ENCODE measurements at places on chromosomes 6 and 20.

- no peak for DNase-seq
Observed at GRCh38 chr6:1482381-1483166, 93.2 kb downstream of the FOXF2 start.

DNA sequence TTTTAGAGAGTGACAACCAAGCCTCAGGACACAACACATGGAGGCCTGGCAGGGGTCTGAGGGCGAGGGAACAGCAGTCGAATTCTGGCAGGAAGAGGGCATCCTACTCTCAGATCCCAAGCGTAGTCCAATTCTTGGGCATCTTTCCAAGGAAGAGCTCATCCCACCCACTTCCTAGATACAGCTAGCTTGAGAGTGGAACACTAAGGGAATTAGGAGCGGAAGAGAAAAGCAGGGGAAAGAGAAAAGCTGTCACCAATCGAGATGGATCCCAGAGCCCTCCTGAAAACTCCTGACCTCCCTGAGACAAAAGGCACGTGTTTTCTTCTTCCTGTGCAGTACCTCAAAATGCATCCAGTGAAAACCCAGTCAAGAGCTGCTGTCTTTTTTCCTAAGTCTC lies 67.1 kb downstream of the GFOD1 start:
- no peak for DNase-seq

DNA sequence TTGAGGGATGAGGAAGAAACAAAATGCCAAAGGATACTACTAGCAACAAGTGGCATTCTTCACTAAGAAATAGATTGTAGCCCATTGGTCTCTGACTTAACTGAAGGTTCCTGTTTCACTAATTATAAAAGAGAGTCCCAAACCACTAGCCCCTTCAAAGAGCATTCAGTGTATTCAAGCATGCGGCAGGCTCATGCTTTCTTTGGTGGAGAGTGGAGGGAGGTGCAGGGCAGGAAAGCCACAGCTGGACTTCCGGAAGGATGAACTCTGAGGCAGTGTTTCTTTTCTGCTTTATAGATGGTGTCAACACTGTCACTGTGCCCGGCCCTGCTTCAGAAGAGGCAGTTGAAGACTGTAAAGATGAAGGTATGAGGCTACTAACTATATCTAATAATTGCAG lies 636.1 kb downstream of the KIF16B start:
- no peak for DNase-seq

DNA sequence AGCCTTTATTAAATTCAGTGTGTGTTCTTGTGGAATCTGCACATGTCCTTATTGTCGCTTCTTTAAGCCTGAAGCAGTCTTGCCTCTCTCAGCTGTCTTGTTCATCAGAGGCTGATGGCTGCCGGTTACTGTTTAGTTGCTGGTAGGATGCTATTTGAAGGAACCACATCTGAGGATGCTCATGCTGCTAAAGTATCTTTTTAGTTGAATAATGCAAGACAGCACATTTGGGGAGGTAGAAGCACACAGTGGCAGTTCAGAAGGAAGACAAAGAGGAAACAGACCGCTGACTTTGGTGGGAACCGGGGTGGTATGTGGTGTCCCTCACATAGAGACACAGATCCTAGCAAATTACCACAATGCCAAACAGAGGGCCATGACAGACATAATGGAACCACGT lies 144.2 kb upstream of the HDDC2 start:
- DNase-seq, result no peak

GRCh38 chr20:40464731-40465208 lies 224.3 kb downstream of the MAFB start:
- DNase-seq, result no peak

DNA sequence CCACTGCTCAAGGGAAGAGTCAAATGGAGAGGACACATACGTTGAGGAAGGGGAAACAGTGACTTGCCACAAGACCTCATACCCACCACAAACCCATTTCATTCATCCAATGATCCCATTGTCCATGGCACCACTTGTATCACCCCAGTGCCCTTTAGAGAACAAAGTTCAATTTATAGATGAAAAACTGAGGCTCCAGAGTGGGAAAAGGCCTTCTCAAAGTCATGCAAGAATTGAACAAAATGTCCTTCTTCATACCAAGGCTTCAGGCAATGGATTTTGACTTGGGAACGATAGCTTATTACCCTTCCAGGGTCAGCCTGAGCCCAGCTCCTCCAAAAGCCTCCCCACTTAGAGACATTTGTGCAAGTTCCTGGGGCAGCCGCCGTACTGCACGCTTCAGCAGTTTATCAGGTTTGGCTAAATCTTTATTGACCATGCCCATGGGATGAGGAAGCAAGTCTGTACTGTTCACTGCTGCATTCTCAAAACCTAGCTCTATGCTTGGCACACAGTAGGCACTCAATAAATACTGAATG lies 47.3 kb upstream of the MRPS10 start:
- DNase-seq, result no peak

GRCh38 chr6:130118236-130118635 lies 99.9 kb downstream of the L3MBTL3 start:
- DNase-seq, result no peak
